Thyroid gland (tissue), 4 donors: ENCODE measurements at places on chromosomes 2 and 18. TPM values are rescaled to one million over a fixed set of nuclear protein-coding genes. Genes with fewer than 3 reads are reported as not detected.

MATN3 gene
- 0.33 TPM for total RNA-seq

ITGA4 gene
- 7.8 TPM for total RNA-seq

GALNT5 gene
- not detected for total RNA-seq

- no peaks in the 10 kb centered on the region for H3K27me3 ChIP-seq
- H3K36me3 ChIP-seq = no peaks in the 10 kb centered on the region
- DNase-seq = no peak
- H3K4me3 ChIP-seq = no peak overlapping the region
- no peak overlapping the region for H3K27ac ChIP-seq
- no peaks in the 10 kb centered on the region for H3K4me1 ChIP-seq
These were observed 12.7 kb downstream of the MARS2 start for GRCh38 chr2:197717863-197718262.

- no peaks in the 10 kb centered on the region for H3K27me3 ChIP-seq
- no peak overlapping the region for H3K4me3 ChIP-seq
- no peaks in the 10 kb centered on the region for H3K4me1 ChIP-seq
- no peak for DNase-seq
These were observed 54.7 kb downstream of the CMPK2 start for GRCh38 chr2:6810961-6811360.

- H3K4me3 ChIP-seq = no peak overlapping the region
- H3K36me3 ChIP-seq = no peaks in the 10 kb centered on the region
- H3K4me1 ChIP-seq = no peaks in the 10 kb centered on the region
- no peak for DNase-seq
These were observed 104.1 kb upstream of the SEC11C start for GRCh38 chr18:59035591-59035990.

DNA sequence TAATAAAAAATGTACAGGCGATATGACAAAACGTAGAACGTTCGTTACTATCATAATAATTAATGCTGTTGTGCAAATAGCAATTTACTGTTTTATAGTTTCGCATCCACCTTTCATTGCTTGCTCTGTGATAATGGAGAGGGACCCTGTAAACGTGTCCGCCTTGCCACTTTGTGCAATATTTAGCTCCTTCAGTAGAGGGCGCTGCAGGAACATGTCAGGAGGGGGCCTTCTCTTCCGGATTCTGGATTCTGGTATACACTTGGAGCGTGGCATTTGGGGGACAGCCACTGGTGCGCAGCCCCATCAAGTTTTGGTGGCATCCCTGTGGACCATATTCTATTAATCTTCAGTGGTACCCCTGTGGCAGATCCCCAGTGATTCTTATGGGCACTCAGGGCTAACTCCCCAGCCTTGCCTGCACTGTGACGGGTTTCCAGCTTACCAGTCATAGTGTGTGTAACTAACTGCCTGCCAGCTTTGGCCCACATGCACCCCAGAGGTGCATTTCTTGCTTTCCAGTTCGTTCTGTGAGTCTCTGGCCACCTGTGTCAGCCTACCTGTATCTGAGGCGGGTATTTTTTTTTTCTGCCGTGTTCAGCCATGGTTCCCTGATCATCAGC, 140.3 kb downstream of the CYRIA start:
- DNase-seq = no peak
- no peak overlapping the region for H3K4me3 ChIP-seq
- H3K4me1 ChIP-seq = no peaks in the 10 kb centered on the region
- no peak overlapping the region for H3K27ac ChIP-seq
- H3K36me3 ChIP-seq = no peaks in the 10 kb centered on the region

GRCh38 chr18:46378126-46378863, 274.1 kb downstream of the HAUS1 start:
- no peaks in the 10 kb centered on the region for H3K36me3 ChIP-seq
- DNase-seq = no peak
- peaks cover 8% of the 10 kb centered on the region for H3K4me1 ChIP-seq
- H3K4me3 ChIP-seq = no peak overlapping the region

GRCh38 chr2:120385355-120386127, 39.6 kb downstream of the INHBB start:
- DNase-seq = no peak
- H3K27me3 ChIP-seq = no peaks in the 10 kb centered on the region
- H3K4me1 ChIP-seq = no peaks in the 10 kb centered on the region
- H3K27ac ChIP-seq = no peak overlapping the region
- H3K4me3 ChIP-seq = no peak overlapping the region
